CD4-positive, alpha-beta T cell (primary cell): ENCODE measurements at places on chromosomes 11 and 22.

GRCh38 chr11:24400059-24400665 is 96.7 kb upstream of the LUZP2 start:
- DNase-seq, result no peak

- no peak for DNase-seq
These were observed 653 bp downstream of the PCSK7 start for GRCh38 chr11:117230999-117231841.

DNA sequence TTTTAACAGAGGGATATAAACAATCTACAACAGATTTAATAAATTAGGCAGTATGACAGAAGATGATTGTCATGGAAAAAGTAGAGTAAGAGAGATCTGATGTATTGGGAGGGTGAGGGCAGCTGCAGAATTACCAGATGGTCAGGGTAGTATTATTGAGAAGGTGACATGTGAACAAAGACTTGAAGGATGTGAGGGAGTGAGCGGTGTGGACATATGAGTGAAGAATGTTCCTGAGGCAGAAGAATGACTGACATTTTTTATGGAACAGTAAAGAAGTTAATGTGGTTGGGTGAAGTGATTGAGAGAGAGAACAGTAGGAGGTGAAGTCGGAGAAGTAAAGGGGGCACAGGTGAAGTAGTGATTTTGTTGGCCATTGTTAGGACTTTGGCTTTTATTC is 42.4 kb upstream of the HIPK3 start:
- no peak for DNase-seq

- no peak for DNase-seq
These were observed 55.1 kb downstream of the MAML2 start for GRCh38 chr11:96287822-96288439.

DNA sequence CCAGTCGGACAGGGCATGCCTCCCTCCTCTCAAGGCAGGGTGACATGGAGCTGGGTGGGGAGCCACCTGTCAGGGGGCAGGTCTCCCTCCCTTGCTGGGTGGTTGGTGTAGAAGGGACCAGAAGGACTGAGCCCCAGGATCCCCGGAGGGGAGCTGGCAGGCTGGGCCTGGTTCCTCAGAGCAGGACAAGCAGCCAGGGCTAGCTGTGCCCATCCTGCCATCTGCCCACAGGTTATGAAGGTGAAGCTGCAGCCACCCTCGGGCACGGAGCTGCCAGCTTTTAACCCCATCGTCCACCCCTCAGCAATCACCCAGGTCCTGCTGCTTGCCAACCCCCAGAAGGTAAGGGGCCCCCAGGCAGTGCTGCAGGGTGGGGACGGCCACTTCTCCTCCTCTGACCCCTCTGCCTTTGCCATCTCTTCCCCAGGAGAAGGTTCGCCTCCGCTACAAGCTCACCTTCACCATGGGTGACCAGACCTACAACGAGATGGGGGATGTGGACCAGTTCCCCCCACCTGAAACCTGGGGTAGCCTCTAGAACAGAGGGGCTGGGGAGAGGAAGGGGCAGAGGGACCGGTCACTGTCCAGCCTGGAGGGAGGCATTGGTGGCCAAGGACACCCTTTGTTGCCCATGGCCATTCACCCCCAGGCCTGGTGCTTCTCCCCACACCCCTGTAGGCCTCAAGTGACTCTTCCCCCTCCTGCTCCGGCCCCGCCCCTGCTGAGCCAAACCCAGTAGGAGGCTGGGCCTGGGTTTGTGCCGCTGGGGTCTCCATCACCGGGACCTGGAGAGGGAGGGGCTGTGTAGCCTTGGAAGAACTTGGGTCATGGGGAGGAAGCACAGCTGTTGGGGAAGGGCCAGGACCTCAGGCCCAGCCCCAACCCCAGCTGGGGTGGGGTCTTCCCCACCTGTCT is 7.0 kb upstream of the SH3BP1 start:
- DNase-seq, result no peak

GRCh38 chr11:118619444-118620197 is 12.2 kb downstream of the PHLDB1 start:
- no peak for DNase-seq

DNA sequence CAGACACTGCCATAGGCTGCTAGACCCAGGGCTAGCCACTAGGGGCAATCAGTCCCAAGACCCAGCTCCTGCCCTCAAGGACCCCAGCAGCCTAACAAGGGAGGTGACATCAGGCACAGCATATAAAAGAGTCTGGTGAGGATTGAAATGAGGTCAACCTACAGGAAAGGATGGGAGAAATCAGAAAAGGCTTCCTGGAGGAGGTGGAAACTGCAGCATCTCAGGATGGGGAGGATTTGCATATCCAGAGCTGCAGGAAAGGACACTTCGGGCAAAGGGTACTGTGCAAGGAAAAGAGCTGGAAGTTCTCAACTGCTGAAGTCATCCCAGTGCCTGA is 2.9 kb upstream of the ARFGAP2 start:
- DNase-seq, result no peak

DNA sequence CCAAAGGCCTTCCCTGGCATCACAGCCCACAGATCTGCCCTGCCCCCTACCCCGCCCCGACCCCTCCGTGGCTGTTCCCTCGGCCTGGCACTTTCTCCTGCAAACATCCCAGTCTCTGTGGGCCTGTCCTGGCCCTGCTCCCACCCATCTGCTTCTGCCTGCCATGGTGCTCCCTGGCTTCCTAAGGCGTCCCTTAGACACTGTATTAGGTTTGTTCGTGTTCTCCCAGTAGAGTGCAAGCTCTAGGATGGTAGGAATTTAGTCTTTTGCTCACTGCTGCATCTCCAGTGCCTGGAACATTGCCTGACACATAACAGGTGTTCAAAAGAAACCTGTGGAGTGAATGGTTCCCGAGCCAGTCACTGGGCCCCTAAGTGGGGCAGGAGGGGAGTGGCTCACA is 69.6 kb upstream of the PITPNB start:
- DNase-seq, result no peak

- DNase-seq, result no peak
These were observed 769.6 kb downstream of the LRRC4C start for GRCh38 chr11:40689823-40690222.
